LNCaP clone FGC (cell line): ENCODE measurements at places on chromosomes 1 and 21.

DNA sequence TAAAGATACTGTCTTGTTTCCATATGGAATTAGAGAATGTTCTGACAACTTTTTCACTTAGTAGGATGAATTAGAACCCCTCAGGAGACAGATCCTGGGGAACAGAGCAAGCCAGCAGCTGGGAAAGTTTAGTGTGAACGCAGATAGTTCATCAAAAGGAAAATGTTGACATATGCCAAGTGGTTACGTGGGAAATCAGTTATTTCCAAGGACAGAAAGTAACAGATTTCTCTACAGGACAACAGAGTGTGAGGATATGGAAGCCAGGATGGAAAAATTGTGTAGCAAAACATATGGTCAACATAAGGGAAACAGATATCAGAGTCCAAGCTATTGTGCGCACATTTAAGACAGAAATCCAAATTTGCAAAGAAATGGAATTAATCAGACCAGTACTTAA lies 419.5 kb downstream of the LRRIQ3 start:
- no peak for DNase-seq

GRCh38 chr1:211347077-211347844 lies 20.6 kb downstream of the TRAF5 start:
- DNase-seq = no peak

GRCh38 chr1:211378844-211379243 lies 52.2 kb downstream of the TRAF5 start:
- no peak for DNase-seq

DNA sequence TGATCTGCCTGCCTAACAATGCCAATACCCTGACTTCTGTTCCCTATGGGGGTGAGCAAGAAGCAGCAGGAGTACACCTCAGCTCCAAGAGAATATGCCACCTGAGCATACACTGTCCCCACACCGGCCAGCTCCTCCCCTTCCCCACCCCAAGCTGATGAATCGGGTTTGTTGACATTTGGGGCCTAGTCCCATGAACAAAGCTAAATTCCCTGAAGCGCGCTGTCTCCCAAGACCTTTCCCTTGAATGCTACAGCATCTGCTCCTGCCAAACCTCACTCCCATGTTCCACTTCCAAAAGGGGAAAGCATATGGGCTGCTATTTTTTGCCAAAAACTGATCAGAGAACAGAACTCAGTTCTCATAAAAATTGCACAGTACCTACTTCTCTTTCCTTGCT lies 220.4 kb upstream of the CAMK1G start:
- no peak for DNase-seq

DNA sequence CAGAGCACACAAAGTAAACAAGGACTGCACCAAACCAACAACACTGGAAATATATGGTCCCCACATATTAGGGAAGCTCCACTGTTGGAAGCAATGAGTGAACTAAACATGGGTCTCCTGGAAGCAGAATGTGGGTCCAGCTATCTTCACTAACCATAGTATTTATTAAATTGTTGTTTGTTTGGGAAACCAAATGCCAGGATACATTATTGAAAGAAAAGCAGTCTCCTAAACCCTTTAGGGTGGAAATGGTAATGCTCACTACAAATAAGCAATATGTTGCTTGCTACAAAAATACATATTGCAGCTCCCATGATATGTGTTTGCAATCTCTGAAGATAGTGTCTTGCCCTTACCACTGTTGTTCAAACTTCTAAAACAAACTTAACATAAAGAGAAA lies 2.2 kb downstream of the NEGR1 start:
- no peak for DNase-seq

- no peak for DNase-seq
Observed at GRCh38 chr1:219876798-219877209, 51.6 kb downstream of the SLC30A10 start.

- DNase-seq = no peak
Observed at GRCh38 chr1:223180731-223181321, 37.8 kb upstream of the TLR5 start.

DNA sequence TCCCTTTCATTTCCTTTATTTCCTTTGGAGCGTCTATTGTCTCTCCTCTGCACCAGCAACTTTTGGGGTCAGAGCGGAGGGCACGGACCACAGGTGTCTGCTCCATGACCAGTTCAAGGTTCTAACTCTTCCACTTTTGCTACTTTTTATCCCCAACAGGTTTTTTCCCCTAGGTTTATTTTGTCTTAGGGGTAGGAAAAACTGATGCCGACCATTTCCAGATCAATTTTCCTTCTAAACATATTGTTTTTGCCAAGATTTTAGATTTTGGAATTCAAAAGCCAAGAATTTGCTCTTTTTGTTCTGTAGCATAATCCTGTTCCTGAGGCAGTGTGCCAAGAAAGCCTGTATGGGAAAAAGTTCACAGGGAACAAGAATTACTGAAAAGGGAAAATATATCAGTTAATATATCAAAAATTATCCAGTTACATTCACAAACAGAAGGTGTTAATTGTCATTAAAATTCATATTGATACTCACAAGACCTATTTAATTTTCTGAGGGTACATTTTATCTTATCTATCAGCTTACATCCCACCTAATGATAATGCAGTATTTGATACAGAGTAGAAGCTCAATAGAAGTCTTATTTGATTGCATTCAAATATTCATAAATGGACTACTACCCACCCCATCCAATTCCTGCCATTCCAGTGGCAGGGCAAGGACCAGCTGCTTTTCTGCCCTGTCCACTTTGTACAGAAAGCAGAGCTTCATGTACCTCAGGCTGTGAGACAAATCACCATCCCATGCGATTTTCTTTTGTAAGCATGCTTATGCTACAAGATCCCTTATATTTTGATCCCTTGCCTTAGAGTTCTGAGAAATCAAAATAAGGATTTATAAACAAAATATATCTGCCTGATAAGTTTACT lies 31.2 kb downstream of the TSEN15 start:
- no peak for DNase-seq

DNA sequence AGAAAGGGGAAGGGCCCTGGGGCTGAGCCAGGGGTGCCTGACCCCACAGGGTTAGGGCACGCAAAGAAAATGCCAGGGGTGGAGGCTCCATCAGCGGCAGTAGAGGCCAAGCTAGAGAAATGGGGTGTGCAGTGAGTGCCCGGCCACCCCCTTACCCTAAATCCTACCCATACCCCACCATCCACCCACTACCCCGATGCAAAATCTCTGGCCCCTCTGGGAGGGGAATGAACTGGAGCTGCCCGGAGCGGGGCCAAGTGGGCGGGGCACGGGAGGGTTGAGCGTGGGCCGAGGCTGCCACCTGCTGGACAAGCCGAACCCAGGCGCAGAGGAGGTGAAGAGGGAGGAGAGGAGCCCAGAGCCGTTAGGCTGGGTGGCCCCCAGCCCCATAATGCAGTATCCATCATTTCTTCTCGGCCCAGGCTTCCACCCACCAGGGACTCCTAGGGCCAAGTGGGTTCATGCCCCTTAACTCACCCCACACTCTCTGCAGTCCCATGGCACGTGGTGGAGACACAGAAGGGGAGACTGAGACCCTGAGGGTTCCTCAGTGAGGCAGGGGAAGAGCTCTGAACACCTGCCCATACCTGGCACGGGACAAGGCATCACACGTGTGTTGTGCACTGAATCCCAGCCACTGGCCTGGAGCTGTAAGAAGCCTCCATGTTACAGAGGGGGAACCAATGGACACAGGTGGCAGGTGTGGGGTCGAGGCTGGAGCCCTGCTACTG lies 1.4 kb upstream of the C1QC start:
- no peak for DNase-seq
